ENCODE measurements at places on chromosomes 16 and 17. TPM values are rescaled to one million over a fixed set of nuclear protein-coding genes. Genes with fewer than 3 reads are reported as not detected.

GRCh38 chr17:61209525-61209924 is 190.1 kb upstream of the TBX2 start:
- DNase-seq, result no peak

DNA sequence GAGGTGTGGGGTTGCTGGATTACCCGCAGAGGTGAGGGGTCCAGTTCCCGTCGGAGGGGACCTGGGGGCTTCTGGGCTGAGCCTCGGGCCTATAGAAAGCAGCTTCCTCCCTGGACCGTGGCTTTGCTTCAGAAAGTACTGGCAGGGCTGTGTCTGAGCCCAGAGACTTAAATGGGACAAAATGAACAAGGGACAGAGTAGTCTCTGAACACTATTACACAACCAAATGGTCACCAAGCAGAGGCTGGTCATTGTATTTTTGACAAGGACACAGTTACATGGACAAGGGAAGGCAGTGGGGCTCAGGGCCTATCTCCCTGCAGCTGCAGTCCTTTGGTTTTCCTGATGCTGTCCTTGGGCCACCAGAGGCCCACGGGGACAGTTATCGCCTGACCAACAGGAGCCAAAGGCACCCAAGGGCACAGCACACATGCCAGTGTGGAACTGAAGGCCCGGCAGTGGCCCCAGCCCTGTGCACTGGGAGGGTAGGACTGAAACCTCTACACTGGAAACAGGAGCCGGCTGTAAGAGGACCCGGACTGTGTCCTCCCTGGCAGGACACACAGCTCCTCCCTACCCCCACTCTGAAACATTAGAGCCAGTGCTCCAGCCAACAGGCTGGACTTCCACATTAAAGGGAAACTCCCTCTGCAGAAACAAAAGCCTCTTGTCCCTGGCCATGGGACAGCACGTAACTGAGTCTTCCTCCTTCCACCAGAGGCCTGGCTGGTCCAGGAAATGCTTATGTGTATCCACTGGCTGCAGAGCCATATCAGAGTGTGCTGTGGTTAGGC is 26.0 kb upstream of the ERN1 start:
- DNase-seq, result peak; percentile 49

The CD300LG gene
- not detected for total RNA-seq

The CSH1 gene
- total RNA-seq, result not detected

The PIPOX gene
- total RNA-seq, result 0.47 TPM

The DHRS7C gene
- total RNA-seq, result not detected
